ENCODE measurements at places on chromosomes 16 and 17. TPM values are rescaled to one million over a fixed set of nuclear protein-coding genes. Genes with fewer than 3 reads are reported as not detected.

Gene RGS11
- 0.12 TPM for total RNA-seq

Gene HBZ
- not detected for total RNA-seq

Gene TRPV2
- total RNA-seq = 35.6 TPM

Gene NIP7
- total RNA-seq = 41.3 TPM

Gene RNF222
- not detected for total RNA-seq

Gene MKS1
- total RNA-seq = 22.5 TPM
